ENCODE measurements at places on chromosomes 7 and 10. TPM values are rescaled to one million over a fixed set of nuclear protein-coding genes. Genes with fewer than 3 reads are reported as not detected.
A peak's percentile ranks its signal among the peaks of the same experiment; 100 is the strongest.

Gene EIF4EBP2
- 18.9 TPM for polyA plus RNA-seq

DNA sequence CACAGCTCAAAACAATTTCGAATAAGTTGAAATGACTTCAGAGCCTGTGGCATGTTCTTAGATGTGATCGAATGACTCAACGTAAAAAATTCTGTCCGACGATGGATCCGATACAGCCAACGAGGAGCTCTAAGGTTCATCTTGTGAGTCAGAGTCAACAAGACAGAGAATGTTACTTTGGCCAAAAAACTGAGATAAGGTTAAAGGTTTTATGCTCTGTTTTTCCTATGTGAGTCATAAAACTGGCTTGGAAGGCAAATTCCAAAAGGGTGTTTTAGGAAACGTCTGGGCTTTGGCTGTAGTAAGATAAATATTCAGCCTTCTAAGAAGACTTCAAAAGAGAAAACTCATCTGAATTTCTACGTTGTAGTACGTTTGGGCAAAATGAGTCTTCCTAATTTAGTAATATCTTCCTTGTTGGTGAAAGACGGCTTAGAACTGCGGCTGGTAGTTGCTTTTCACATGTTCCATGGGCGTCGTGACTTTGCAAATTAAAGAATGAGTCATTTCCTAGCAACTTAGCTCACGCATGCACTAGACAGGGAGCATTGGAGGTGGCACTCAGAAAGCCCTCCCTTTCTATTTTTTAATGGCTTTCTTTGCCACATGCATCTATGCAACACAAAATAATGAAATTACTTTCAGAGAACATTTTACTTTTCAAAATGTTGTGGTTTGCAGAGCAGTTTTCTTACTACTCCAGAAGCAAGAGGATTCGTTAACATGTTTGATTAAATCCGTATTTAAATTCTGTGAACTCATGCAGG is 28.2 kb downstream of the PFKP start:
- DNase-seq, result peak; percentile 94
- peak overlapping the region; percentile 85 for H3K27ac ChIP-seq
- peak overlapping the region; percentile 61 for H3K4me3 ChIP-seq
- no peaks in the 10 kb centered on the region for H3K27me3 ChIP-seq
- peaks cover 11% of the 10 kb centered on the region for H3K36me3 ChIP-seq
- peaks cover 63% of the 10 kb centered on the region for H3K4me1 ChIP-seq

Gene MEOX2
- not detected for polyA plus RNA-seq

DNA sequence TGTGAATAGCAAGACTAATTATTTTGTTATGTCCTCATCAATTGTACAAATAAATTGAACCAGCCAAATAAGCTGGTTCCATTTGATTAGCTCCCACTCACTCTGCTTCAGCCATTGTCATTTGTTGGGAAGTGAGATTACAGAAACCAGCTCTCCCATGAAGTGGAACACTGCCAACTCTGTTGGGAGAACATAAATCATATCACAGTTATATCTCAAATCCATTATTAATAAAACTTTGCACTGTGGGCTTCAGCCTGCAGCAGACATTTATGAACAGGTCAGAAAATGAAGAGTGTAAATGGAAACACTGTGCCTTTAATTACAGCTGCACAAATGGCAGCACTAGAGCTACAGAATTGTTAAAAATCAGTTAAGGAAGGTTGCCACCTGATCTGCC is 46.7 kb upstream of the TEX47 start:
- no peaks in the 10 kb centered on the region for H3K4me1 ChIP-seq
- no peak for DNase-seq
- no peaks in the 10 kb centered on the region for H3K36me3 ChIP-seq
- no peak overlapping the region for H3K4me3 ChIP-seq

DNA sequence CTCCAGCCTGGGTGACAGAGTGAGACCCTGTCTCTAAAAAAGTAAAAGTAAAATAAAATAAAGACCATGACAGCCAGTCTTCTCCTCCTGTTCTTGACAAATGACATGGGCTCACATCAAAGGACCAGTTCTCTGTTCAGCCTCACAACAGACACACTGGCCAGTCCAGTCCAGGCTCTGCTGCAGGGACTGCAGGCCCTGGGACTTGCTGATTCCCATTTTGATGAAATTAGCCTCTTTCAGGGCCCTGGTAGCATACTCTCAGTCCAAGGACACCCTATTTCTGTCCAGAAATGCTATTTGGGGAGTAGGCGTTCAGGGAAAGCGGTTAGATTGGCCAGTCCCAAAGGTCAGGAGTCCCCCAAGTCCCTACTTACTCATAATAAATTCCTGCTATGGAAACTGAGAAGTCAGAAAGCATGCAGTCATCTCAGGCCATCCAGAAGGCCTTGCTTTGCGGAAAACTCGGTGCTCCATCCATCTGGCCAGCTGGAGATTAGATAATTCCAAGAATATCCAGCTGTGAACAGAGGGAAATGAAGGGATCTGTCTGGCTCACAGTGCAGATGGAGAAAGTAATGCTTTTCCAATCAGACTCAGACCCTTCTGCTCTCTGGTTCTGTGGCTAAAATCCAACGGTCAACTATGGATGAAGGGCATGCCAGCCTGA is 74.4 kb downstream of the RAB11FIP2 start:
- H3K27me3 ChIP-seq, result no peaks in the 10 kb centered on the region
- H3K36me3 ChIP-seq, result no peaks in the 10 kb centered on the region
- no peak overlapping the region for H3K27ac ChIP-seq
- DNase-seq, result no peak
- H3K4me1 ChIP-seq, result no peaks in the 10 kb centered on the region

GRCh38 chr7:151408839-151409666 is 785 bp downstream of the WDR86 start:
- DNase-seq, result no peak
- no peak overlapping the region for H3K4me3 ChIP-seq
- no peaks in the 10 kb centered on the region for H3K4me1 ChIP-seq

DNA sequence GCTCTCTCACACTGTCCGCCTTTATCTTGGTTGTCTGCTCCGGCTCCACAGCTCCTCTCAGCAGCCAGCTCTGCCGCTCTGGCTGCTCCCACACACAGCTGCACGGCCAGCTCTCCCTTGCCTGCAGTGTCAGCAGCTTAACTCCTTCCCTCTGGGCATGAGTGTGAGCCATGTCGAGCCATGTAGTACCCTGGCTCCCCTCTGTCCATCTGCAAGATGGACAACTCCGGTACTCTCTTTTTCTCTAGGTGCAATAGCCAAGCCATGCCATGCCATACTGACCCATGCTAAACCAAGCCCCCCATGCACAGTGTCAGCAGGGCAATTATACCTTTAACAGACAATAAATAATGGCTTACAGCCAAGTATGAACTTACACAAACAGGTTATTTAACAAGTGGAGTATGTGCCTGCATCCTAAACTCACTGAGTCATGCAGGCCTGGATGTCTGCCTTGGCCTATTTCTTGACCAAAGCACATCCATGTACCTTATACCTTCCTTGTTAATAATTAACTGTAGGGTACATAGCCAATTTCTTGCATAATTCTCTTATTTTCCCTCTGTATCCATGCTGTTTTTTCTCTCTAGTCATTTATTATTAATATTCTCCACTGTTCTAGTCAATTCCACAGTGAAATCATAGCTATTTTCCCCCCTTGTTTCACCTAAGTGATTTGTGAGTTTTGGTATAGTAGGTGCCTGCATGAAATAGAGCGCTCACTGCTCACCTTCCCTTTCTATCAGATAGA is 170.9 kb downstream of the CDK14 start:
- H3K27me3 ChIP-seq, result no peaks in the 10 kb centered on the region
- no peak for DNase-seq
- no peaks in the 10 kb centered on the region for H3K36me3 ChIP-seq

GRCh38 chr10:63627396-63627795 is 106.2 kb downstream of the REEP3 start:
- peaks cover 32% of the 10 kb centered on the region for H3K4me1 ChIP-seq

Gene HNRNPA2B1
- polyA plus RNA-seq, result 511 TPM

GRCh38 chr7:104900525-104901239 is 113.3 kb upstream of the KMT2E start:
- H3K27ac ChIP-seq, result no peak overlapping the region
- no peak overlapping the region for H3K4me3 ChIP-seq
- H3K36me3 ChIP-seq, result no peaks in the 10 kb centered on the region

DNA sequence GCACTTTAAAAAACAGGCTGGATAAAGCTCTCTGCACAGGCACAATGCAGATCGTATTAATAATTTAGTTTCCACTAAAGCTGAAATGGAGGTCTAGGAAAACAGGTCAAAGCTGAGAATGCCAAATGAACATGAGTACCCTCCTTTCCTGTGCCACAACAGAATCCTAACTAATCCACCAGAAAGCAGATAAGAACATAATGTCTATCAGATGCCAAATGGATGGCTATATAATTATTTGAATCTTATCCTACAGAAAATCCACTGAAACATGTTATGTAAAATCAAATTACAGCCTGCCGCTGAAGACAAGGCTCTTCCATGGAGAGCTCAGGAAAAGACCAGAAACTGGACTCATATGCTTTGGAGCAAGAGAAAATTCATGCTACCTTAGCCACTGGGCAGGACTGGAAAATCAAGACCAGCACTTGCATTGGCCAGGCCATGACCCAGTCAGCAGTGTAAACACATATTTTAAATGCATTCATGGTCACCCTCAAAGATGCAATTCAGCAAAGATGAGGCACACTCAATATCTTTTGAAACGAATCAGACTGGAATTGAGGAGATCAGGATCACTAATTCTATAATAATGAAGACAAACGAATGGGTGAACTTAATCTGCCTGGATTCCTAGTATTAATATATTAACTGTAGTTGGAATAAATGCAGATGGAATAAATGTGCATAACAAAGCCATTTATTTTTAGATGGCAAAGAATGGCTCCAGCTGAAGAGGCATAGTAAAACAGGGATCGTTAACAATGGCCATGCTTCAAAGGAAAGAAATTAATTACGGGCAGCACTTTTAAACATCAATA is 13.2 kb downstream of the ANK3 start:
- H3K27ac ChIP-seq, result no peak overlapping the region
- H3K4me3 ChIP-seq, result no peak overlapping the region
- peaks cover 4% of the 10 kb centered on the region for H3K4me1 ChIP-seq
- no peaks in the 10 kb centered on the region for H3K27me3 ChIP-seq

Gene ABLIM1
- 91.7 TPM for polyA plus RNA-seq

Data from keratinocyte (primary cell).